ENCODE measurements at places on chromosomes 7 and 10.

DNA sequence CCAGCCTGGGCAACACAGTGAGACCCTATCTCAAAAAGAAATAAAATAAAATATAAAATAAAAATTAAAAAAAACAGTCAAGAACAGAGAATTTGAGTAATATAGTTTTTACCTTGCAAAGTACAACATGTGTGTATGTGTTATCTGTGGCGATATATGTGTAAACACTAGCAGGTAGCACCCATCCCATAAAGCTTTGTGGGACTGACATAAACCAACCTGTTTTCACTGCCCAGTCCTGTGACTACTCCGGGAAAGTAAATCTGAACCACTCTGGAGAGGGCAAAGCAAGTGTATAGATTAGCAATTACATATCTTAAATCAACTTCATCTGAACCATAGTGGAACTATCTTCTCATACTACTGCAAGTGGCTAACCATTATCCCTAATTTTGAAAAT, 72.3 kb downstream of the COA1 start:
- no peak for DNase-seq

DNA sequence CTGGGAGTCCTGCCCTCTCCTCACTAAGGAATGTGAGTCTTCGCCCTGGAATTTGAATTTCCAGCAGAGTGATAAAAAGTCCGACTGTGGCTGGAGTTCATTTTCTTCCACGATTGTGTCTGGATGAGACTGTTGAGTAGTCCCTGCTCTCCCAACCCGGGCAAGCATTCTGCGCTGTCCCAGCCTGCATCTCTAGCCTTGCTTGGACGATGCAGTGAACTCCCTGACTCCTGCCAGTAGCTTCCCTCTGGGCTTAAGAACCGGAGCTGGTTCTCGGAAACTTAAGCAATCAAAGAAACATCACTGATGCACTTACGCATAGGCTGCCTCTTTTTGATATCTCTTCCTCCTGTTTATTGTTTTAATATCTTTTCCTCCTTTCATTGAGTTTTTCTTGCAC, 116.0 kb upstream of the FZD8 start:
- no peak for DNase-seq

GRCh38 chr10:218798-219197, 83.5 kb downstream of the ZMYND11 start:
- no peak for DNase-seq

- DNase-seq: no peak
Measured at GRCh38 chr10:24467136-24467535, 256.6 kb downstream of the ARHGAP21 start.

DNA sequence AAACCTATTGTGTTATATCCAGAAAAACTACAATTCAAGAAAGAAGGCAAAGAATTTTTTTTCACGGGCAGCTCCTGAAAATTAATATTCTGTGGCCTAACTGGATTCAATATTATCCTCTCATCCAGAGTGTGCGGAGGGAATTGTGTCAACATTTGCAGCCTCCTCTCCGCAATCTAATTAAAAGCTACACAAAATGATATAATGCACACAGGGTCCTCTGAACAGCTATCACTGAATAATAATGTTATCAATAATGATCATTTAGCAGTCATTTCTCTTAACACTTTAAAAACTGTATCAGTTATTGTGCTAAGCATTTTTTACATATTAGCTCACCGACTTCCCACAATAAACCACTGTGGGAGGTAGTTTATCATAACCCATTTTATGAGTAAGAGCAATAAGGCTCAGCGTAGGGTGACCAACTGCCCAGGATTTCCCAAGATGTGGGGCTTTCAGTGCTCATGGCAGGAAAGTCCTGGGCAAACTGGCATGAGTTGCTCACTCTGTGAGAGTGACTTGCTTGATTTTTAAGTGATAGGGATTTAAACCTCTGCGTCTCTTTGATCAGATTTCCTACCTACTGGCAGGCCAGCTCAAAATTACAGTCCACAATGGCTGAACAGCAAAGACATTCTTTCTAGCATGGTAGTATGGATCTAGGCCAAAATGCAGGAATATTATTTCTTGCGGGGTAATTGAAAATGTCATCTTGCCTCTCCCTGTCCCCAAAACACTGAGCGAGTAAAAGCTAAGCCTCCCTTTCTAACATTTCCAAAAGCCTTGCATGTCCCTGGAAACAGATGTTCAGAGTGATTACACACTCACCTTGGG, 65.7 kb downstream of the AOAH start:
- no peak for DNase-seq

Data from COR-L47 (cell line).